Renal cortex interstitium (tissue), 15 donors: ENCODE measurements at places on chromosomes 5 and 9. TPM values are rescaled to one million over a fixed set of nuclear protein-coding genes. Genes with fewer than 3 reads are reported as not detected.

NTNG2 gene
- 0.32 TPM for polyA plus RNA-seq

SOHLH1 gene
- not detected for polyA plus RNA-seq

STKLD1 gene
- polyA plus RNA-seq, result 4.3 TPM

NR2F1 gene
- polyA plus RNA-seq, result 328 TPM

CCNO gene
- polyA plus RNA-seq, result 3.8 TPM

ARL14EPL gene
- not detected for polyA plus RNA-seq

ANKRD18A gene
- polyA plus RNA-seq, result 3.9 TPM

PTPDC1 gene
- 11.5 TPM for polyA plus RNA-seq

CDH6 gene
- polyA plus RNA-seq, result 80.8 TPM

SPINK7 gene
- 0.19 TPM for polyA plus RNA-seq

SLC36A3 gene
- polyA plus RNA-seq, result not detected

EGFL7 gene
- polyA plus RNA-seq, result 79.8 TPM

IFT74 gene
- polyA plus RNA-seq, result 37.2 TPM

PCDHGA7 gene
- polyA plus RNA-seq, result 2.7 TPM

EIF4E1B gene
- polyA plus RNA-seq, result not detected

RBM22 gene
- 79.0 TPM for polyA plus RNA-seq

CER1 gene
- 0.50 TPM for polyA plus RNA-seq

ELOVL7 gene
- polyA plus RNA-seq, result 12.2 TPM

SHOC1 gene
- polyA plus RNA-seq, result 1.4 TPM

TEK gene
- 32.9 TPM for polyA plus RNA-seq

UNC13B gene
- 29.6 TPM for polyA plus RNA-seq

NSG2 gene
- polyA plus RNA-seq, result 0.55 TPM

DDX4 gene
- polyA plus RNA-seq, result not detected

CCDC180 gene
- 9.9 TPM for polyA plus RNA-seq

C5orf52 gene
- not detected for polyA plus RNA-seq

SPOUT1 gene
- 34.2 TPM for polyA plus RNA-seq

F2RL1 gene
- 32.4 TPM for polyA plus RNA-seq

FRRS1L gene
- 3.7 TPM for polyA plus RNA-seq

FLT4 gene
- 24.1 TPM for polyA plus RNA-seq

ZNF354B gene
- polyA plus RNA-seq, result 22.6 TPM

LCN15 gene
- polyA plus RNA-seq, result 0.06 TPM

IL3 gene
- not detected for polyA plus RNA-seq

SYK gene
- polyA plus RNA-seq, result 28.3 TPM

LCN1 gene
- not detected for polyA plus RNA-seq

PCDHGA6 gene
- polyA plus RNA-seq, result 8.0 TPM

CD180 gene
- polyA plus RNA-seq, result 0.68 TPM

RELL2 gene
- polyA plus RNA-seq, result 0.64 TPM
